ENCODE measurements at places on chromosomes 12 and 14. TPM values are rescaled to one million over a fixed set of nuclear protein-coding genes. Genes with fewer than 3 reads are reported as not detected.

GRCh38 chr12:57629897-57630471, 3.0 kb downstream of the B4GALNT1 start:
- DNase-seq: no peak

DNA sequence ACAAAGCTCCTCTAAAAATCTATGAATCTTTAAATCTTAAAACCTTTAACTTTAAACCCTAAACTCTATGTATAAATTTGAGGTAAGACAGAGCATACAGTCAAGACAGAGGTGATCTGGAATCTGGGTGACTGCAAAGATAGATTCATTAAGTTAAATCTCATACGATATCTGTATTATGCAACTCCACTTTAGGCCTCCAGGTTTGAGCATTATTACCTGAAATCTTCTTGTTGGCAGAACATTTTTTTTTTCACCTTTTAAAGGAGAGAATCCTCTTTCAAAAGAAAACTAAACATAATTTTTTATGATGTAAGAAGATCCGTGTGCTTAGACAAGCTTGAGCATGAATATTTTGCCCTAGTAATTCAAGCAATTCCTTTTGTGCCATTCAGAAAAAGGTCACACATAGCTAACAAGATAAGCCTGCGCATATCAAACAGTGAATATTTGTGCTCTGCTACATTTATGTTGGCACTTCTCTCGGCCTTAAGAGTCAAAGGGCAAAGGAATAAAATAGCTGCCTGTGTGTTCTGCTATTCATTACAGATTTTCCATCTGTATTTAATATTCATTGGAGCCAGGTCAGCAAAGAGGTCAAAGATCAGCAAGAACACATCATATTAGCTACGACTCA, 163.3 kb downstream of the TMTC3 start:
- DNase-seq: no peak

Gene ZDHHC17
- 41.8 TPM for total RNA-seq

DNA sequence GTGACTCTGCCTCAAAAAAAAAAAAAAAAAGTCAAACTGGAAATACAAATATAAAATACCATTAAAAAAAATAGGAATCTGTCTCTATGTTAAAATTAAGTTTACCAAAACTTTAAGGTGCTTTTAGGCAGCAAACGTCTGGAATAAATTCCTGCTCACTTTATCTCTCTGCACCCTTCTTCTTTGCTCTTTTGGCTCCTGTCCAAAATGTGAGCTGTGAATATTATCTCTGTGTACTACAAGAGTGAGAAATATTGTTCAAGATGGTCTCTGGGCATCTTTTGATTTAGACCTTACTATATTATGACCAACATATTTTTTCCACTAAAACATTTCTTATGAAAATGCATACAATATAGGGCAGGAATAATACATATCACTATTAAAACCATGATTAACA, 63.7 kb downstream of the PUS7L start:
- DNase-seq: no peak

GRCh38 chr12:47763481-47764346, 5.0 kb upstream of the RAPGEF3 start:
- DNase-seq: no peak

Gene CIDEB
- 184 TPM for total RNA-seq

Gene ARMH4
- 0.18 TPM for total RNA-seq

DNA sequence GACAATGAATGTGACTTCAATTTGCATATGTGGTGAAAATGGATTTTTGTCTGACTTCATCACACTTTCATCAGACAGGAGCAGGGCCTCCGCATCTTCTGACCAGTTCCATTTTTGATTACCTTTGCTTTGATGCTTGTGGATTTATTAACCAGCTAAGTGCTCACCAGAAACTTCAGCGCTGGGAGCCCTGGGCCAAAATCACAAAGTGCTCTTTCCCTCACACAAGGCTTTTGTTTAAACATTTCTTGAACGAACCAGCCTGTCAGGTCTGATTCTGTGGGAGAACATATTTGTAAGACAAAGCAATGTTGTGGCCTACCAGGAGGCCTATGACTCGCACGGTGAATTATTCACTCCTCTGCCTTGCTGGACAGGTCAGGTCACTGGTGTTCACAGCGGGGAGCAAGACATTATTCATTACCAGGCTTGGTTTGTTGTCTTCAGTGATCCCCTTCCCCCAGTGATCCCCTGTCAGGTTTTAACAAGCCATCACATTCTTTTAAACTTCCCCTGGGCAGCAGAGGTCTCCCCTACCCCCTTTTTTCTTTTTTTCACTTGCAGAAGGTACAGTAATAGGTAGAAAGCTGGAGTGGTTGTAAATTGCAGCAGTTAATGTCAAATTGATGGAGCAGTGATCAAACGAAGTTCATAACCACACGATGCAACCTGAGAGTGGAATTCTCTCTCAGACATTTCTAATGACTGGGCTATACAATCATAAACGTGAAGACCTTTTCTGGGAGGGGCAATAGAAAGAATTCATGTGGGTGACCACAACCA, 167.5 kb upstream of the PRICKLE1 start:
- DNase-seq: no peak

- no peak for DNase-seq
Observed at GRCh38 chr12:110531741-110532333, 29.7 kb downstream of the RAD9B start.

DNA sequence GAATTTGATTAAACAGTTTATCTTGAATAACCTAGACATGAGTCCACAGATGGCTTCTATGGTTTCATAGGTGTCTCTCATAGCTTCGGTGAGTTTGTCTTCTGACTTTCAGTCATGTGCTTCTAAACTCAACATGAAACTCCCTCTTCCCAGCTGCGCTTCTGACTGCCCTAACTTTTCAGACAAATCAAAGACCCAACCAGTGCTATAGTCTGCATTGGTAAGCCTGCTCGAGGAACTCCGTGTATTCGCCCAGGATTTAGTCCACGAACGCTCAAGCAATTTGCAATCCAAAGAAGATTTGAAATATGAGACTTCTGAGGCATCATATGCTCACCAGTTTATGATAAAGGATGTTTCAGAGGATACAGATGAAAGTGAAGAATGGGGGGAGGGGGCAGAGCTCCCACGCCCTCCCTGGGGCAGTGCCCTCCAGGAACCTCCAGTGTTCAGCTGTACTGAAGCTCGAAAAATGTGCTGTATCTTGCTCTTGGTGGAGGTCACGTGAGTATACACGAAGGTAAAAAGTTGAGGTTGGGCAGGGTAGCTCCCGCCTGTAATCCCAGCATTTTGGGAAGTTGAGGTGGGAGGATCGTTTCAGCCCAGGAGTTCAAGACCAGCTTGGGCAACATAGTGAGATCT, 5.2 kb upstream of the RILPL2 start:
- no peak for DNase-seq

DNA sequence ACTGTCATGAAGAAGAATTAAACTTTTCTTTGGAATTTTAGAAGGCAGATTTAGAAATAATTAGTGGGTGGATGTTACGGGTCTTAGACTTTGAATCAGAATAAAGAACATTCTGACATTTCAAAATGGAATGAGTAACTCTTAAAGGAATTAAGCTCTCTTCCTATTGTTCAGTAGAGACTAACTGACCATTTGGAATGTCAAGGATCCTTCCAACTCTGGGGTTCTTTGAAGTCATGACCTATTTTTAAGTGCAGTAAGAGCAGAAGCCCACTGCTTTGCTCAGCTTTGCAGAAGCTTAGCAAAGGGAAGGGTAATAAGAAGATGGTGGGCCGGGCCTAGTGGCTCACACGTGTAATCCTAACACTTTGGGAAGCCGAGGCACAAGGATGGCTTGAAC, 4.0 kb downstream of the CHURC1 start:
- DNase-seq: no peak

DNA sequence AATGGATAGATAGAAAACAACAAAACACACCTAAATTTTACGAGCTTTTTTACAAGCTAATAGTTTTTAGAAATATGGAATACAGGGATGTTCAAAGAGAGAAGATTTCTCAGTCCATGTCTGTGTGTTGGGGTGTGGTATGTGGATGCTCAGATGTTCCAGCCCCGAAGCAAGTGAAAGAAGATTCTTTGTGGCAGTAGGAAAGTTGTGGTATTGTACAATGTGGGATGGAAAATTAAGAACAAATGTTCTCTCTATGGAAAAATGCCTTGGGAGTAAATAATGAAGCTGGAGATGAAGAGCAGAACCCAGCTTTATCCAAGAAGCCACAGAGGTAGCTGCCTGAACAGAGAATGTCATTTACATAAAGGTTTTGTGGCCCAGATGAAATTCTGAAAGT, 150.3 kb upstream of the PRKD1 start:
- DNase-seq: no peak

GRCh38 chr12:68349220-68349621, 17.1 kb upstream of the MDM1 start:
- DNase-seq: no peak

Gene KRT5
- total RNA-seq: not detected

DNA sequence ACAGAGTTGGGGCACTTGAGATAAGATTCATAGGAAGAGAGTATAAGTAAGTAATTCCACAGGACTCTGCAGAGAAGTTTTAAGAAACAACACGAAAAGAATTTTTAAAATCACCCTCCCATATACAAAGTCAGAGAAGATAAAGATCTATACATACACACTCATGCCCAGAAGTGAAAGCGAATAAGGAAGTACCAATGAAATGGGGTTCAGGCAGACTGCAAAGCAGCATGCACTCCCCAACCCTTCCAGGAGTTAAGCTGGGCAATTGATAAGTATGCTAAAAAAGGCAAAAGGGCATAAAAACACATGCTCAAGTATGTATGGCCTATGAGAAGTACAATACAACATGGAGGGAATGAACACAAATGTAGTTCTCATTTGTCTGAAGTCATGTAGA, 246.2 kb upstream of the GRIP1 start:
- DNase-seq: no peak

- no peak for DNase-seq
Observed at GRCh38 chr12:11669348-11669747, 19.9 kb downstream of the ETV6 start.

Gene AVPR1A
- 1.7 TPM for total RNA-seq

DNA sequence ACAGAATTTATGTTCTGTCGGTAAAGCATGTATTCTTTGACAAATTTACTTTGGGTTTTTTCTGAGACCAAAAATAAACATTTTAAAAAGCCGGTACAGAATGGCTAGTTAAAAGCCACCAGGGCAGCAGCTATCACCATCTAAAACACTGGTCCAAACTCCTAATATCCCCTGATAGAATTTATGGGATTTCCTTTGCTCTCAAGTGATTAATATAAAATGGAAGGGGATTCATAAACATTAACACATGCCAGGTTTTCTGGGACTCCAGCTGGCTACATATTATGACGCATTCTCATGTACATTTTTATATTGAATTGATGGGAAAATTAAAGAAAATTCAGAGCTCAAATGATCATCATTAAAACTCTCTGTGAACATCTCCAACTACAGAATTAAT, 640.8 kb downstream of the C12orf50 start:
- no peak for DNase-seq

DNA sequence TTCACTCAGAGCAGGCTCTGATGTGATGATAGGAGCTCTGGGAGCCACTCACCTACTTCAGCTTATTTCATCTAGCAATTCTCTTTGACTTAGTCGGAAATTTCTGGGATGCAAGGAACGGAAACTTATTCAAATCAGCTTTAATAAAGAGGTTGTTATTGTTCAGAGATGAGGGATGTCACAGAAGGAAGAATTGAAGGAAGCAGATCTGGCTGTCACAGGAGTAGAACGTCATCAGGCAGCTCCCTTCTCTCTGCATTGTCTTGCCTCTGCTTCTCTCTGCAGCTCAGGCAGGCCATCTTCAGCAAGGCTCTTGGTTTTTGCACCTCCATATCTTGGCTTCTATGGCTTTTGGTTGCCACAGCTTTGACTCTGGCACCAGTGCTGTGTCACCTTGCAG, 7.6 kb upstream of the TMEM30B start:
- no peak for DNase-seq

Measured in Peyer's patch (tissue), 4 donors.